GM18507 (cell line): ENCODE measurements at places on chromosomes 3 and 15.

GRCh38 chr3:34837848-34838741 lies 801.2 kb upstream of the ARPP21 start:
- DNase-seq = no peak

DNA sequence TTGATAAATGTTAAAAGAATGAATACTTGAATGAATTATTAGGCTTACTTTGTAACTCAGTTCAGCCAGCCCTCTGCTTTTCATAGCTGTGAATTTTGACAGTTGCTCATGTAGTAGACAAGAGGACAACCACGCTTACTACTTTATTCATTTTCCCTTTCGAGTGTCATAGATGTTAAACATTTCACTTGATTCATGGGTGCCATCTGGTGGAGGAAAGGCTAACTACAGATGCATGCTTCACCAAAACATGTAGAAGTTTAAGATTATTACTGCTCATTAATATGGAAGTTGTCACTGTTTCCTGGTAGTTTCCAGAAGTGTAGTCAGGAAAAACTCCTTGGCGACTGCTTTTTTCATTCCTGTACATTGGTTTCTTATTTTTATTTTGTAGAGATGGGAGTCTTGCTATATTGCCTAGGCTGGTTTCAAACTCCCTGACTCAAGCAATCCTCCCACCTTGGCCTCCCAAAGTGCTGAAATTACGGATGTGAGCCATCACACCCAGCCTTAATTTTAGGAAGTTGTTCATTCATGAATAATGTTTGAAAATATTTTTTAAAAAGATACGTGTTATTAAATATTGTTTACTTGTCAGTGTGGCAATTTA lies 163.2 kb downstream of the B3GALNT1 start:
- DNase-seq = peak; percentile 17

GRCh38 chr15:31585240-31585639 lies 258.6 kb downstream of the KLF13 start:
- no peak for DNase-seq

DNA sequence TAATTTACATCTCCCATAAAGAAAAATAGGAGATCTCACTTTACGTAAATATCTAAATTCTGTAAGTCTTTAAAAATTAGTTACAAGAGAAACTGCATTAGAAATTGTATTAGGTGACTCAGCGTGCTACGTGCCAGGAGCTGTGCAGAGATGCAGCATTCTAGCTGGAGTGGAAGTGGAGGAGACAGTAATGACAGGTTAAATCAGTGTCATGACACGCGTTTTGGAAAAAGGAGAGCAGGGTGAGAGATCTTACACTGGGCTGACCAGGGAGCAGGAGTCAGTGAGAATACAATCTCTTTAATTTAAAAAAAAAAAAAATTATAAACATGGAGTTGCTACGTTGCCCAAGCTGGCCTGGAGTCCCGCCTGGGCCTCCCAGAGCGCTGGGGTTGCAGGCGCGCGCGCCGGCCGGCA lies 635 bp downstream of the TUBGCP5 start:
- no peak for DNase-seq

GRCh38 chr15:70516408-70517193 lies 246.8 kb downstream of the UACA start:
- no peak for DNase-seq
